ENCODE measurements at places on chromosomes 5 and 9.
A peak's percentile ranks its signal among the peaks of the same experiment; 100 is the strongest.

DNA sequence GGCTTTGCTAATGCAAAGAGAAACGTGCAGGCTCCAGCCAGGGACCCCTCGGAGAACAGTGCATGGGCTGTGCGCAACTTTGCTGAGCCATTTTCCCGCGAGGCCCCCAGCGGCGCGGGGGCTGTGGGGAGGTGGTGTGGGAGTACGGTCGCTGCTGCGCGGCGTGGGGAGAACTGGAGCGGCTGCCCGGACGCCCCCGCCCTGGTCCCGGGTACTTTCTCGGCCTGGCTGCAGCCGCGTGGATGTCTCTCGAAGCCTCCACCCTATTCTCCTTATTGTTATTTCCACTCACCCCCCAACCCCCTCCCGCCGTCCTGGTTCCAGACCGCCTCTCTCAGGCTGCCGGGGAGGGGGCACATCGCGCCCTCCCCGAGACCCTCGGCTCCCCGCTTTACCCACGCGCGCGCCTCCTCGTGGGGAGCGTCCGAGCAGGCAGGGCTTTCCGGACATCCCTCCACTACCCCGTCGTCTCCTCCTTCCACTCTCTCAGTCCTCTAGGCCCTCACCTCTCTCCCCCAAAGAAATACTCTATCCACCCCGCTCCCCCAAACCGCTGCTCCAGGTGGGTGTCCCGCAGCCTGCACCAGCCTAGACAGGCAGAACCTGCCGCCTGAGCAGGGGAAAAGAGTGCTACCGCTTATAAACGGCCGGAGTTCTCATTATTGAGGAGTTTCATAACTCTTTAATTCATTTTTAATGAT, 68.6 kb upstream of the TBCA start:
- peak; percentile 28 for DNase-seq

- no peak for DNase-seq
Observed at GRCh38 chr5:137710086-137710485, 25.8 kb downstream of the KLHL3 start.

GRCh38 chr9:109072821-109073435, 46.8 kb downstream of the TMEM245 start:
- no peak for DNase-seq

- peak; percentile 14 for DNase-seq
Observed at GRCh38 chr9:32251539-32251938, 132.9 kb upstream of the ACO1 start.

- no peak for DNase-seq
Observed at GRCh38 chr5:68467208-68467607, 251.7 kb downstream of the PIK3R1 start.

DNA sequence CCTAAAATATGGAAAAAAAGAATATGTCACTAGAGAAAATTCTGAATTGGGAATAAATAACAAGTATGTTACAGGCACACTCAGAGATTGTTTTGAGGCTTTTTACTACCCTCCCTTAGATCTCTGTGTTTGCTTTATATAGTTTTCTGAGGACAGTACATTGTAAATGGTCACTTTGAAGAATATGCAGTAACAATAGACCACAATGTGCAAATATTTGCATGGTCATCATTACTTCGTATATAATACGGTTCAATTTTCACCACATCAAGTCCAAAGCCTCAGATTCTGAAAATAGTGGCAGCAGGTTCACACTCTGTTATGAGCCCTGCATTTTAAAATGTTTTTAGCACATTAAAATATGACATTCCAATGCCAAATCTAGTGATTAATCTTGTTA, 238.6 kb downstream of the ADAMTS6 start:
- DNase-seq = no peak

- DNase-seq = no peak
Observed at GRCh38 chr9:1216532-1216931, 166.4 kb downstream of the DMRT2 start.

- peak; percentile 42 for DNase-seq
Observed at GRCh38 chr9:80797831-80798688, 891.3 kb downstream of the TLE1 start.

GRCh38 chr9:30519756-30520155, 1864.7 kb upstream of the ACO1 start:
- DNase-seq = no peak

DNA sequence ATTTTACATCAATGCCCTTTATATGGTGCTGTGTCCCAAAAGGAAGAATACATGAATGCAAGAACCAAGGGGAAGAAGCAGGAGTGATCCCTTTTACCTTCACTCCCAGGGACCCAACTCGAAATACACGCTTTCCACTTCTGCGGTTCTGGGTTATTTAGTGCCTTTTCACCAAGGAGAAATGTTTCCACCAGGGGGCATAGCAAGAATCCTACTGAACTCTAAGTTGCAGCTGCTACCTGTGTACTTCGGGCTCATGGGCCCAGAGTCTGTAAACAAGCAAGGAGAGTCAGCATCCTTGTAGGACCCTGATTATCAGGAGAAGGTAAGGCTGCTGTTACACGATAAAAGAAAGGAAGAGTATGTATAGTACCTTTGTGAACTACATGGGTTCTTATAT, 45.7 kb downstream of the DPYSL3 start:
- no peak for DNase-seq

GRCh38 chr5:125143011-125143410, 396.6 kb upstream of the ZNF608 start:
- DNase-seq = no peak

- DNase-seq = no peak
Observed at GRCh38 chr5:95794070-95794516, 28.4 kb downstream of the GLRX start.

DNA sequence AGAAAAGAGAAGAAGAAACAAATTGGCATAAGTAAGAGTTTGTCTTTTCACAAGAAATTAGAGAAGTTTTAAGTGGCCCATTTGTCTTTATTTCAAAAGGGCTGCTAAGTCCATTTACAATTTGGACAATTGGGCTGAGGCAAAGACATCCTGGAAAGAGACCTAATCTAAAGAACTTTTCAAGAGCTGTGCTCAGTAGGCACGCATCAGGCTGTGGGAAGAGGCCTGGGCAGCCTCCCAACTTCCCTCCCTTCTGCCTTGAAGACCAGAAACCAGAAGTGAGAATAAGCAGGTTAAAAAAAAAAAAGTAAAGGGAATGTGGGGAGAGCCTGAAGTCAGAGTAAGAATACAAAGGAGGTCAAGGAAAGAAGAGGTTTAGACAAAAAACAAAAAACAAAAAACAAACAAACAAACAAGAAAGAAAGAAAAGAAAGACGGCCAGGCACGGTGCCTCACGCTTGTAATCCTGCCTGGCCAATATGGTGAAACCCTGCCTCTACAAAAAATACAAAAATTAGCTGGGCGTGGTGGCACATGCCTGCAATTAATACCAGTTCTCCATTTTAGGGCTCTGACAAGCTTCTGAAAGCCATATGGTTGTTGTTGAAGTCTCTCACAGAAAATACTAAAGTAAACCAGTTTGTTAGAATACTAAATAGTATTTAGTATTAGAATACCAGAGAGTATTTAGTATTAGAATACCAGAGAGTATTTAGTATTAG, 48.0 kb upstream of the CEP78 start:
- DNase-seq = no peak

GRCh38 chr9:127113191-127113972, 9.1 kb downstream of the ANGPTL2 start:
- no peak for DNase-seq

DNA sequence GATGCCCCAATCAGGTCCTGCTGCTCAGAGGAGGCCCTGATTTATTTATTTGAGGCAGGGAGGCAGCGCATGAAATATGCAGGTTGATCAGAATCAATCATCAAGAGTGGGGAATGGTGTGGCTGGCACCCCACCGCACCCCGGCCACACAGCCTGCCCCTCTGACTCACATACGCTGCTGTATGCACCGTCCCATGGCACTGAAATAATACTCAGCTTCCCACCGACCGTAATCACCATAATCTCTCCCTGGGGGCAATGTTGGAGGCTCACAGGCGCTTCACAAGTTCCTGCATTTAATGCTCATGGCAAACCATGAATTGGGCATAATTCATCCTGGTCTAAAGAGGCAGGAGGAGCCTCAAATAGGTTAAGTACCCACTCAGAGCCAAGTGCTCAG, 141.2 kb upstream of the TBC1D2 start:
- no peak for DNase-seq

GRCh38 chr5:159463590-159464321, 133.5 kb upstream of the IL12B start:
- DNase-seq = no peak

DNA sequence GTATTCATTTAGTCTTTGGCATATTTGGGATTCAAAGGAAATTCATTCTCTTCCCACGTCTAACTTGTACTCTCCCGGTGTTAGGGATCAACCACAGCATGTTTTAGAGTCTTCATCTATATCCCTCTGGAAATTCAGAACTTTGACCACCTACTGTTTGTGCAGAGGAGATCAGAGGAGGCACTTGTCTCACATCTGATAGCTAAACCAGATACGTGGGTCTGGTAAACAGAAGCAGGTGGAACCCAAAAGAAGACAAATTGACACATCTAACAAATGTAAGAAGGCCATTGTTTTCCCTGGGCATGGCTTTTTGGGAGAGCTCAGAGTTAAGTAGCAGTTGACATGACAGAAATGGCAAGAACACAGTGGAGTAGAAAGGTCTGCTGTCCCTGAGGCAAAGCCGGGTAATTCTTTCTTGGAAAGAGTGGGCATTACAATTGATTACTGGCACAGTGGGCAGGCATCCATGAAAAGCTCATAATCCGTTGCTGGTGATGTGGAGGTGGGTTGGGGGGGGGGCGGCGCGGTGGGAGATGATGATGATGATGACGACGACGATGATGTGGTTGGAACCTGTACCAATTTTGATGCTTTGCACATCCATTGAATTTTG, 27.5 kb downstream of the PIP5K1B start:
- no peak for DNase-seq

DNA sequence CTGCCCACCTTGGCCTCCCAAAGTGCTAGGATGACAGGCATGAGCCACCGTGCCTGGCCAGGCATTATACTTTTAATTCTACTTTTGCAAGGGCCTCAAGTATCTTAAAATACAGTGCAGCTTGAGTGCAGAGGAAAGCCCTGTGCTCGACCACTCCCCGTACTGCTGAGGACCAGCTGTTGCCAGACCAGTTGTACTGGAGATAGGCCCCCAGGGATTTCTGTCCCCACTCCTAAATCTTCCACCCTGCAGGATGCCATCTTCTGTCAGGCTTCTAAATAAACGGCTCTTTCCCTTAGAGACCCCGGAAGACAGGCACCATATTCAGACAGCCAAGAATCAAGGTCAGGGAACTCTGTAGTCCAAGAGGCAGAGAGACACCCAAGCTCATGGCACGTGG, 16.6 kb upstream of the PSMD5 start:
- DNase-seq = no peak

- DNase-seq = no peak
Observed at GRCh38 chr9:87873607-87874303, 8.9 kb upstream of the SPATA31E1 start.

DNA sequence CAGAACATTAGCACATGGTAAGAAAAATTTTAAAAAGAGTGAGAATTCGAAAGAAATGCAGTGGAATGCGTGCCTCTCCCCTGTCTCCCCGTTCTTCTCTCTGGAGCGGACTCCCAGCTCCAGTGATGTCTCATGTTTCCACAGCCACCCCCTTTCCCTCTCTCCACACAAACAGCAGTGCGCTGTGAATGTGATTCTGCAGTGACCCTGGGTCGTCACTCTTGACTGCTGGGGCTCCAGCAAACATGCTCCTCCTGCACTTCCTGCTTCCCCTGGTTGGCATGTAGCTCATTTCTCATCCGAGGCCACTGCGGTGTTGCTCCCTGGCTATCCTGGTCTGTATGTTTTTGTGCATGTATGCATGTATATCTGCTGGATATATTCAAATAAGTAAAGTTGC, 13.3 kb downstream of the PHF2 start:
- no peak for DNase-seq

GRCh38 chr9:9791611-9792010, 821.2 kb downstream of the PTPRD start:
- DNase-seq = no peak

- no peak for DNase-seq
Observed at GRCh38 chr5:9473624-9474023, 72.3 kb downstream of the SEMA5A start.

GRCh38 chr5:132907161-132907560, 33.7 kb downstream of the LEAP2 start:
- DNase-seq = no peak

DNA sequence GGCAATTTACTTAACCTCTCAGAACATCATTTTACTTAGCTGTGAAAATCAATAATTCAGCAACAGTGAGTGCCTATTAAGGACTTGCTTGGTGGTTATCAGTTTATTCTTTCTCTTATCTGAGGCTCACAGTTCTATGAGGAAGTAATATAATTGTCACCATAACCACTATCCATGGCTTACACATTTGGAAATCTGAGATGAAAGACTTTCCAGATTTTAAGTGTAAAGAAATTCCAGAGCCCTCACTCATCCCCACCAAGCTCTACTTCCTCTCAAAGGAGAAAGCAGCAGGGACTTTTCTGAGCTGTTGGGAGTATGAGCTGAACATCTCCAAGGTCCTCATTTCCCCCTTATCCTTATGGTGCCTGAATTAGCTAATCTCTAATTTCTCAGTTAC, 321.5 kb downstream of the FBXL7 start:
- DNase-seq = no peak

GRCh38 chr9:137064880-137065164, 5.5 kb downstream of the SAPCD2 start:
- DNase-seq = no peak

DNA sequence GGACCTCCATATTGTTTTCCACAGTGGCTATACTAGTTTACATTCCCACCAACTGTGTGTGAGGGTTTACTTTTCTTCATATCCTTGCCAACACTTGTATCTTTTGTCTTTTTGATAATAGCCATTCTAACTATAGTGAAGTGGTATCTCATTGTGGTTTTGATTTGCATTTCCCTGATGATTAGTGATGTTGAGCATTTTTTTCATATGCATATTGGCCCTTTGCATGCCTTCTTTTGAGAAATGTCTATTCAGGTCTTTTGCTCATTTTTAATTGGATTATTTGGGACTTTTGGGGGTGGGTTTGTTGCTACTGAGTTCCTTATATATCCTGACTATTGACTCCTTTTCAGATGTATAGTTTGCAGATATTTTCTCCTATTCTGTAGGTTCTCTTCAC, 44.4 kb downstream of the FEM1C start:
- DNase-seq = no peak

GRCh38 chr5:42499016-42499415, 75.8 kb downstream of the GHR start:
- no peak for DNase-seq

DNA sequence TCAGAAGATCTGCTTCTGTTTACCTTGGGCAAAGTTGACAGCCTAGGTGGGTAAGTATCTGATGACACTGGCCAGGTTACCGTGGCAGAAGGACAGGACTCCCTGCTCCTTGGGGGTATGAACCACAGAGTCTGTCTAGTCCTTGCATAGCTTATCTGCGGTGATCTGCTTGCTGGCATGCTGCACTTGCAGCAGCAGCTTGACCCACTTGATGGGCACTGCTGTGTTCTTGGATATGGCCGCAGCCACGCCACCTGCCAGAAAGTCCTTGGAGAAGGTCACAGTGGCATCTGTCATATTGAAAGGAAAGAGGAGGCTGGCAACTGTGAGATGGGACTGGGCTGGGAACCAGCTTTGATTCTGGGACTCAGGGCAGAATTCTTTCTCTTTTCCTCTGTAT, 35.9 kb upstream of the POC5 start:
- no peak for DNase-seq
